AG10803 (cell line): ENCODE measurements at places on chromosomes 5 and 9.

GRCh38 chr5:10793785-10794184 is 32.8 kb upstream of the DAP start:
- DNase-seq, result no peak

- DNase-seq, result no peak
Observed at GRCh38 chr9:29393064-29393463, 1819.8 kb upstream of the C9orf72 start.

DNA sequence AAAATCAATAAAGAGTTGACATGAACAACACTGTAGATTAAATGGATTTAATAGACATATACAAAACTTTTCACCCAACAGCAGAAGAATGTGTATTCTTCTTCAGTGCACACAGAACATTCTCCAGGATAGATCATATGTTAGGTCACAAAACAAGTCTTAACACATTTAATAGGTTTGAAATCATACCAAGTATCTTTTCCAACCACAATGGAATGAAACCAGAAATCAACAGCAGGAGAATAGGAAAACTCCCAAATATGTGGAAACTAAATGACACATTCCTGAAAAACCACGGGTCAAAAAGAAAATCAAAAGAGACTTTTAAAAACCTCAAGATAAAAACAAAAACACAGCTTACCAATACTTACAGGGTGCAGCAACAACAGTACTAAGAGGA is 790.1 kb upstream of the ZNF608 start:
- peak; percentile 45 for DNase-seq

DNA sequence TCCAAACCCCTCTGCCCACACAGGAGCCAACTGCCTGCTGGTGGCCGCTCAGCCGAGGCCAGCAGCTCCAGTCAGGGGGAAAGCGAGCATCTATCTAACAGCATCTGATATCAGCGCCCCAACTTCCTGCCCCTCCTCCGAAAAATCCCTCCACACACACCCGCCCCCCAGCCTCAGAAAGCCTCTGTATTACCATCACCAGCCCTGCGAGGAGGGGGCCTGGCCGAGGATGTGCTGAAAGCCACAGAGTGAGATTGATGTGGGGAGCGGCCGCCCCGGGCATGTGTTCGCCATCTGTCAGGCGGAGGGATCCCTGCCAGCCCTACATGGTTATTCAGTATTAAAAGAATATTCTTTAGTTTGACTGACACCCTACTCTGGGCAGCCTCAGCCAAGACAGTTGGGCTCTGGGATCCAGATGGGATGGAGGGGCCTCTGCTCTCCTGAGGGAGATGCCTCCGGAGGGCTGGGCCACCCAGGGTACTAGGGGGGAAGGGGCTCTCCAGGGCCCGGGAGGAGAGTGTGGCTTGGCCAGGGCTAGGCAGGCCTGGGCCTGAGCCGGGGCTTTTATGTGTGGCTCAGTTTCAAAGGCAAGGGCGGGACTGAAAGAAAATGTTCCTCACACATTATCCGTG is 98.0 kb downstream of the HSD17B3 start:
- DNase-seq, result peak; percentile 53

GRCh38 chr5:122937914-122938313 is 92.5 kb downstream of the SNX24 start:
- no peak for DNase-seq

GRCh38 chr5:130092991-130093390 is 188.7 kb downstream of the CHSY3 start:
- DNase-seq, result no peak

- no peak for DNase-seq
Observed at GRCh38 chr5:65779643-65780042, 57.6 kb downstream of the NLN start.

DNA sequence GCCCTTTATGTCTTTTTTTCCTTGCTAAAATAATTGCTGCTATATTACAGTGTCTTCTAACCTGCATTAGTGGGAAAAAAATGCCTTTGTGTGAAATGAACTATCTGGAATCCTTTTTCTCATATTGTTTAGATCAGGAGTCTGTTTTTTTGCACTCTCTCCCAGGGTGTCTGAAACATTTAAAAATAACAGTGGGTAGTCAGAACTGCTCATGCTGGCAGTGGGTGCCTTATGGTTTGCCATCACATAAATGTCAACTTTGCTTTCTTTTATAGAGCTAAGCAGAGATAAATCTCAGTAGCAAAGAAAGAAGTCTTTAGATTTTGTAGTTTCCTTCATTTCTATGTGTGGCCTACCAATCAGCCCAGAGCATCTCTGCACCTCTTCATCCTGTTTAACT is 347.8 kb upstream of the RGMB start:
- peak; percentile 48 for DNase-seq

DNA sequence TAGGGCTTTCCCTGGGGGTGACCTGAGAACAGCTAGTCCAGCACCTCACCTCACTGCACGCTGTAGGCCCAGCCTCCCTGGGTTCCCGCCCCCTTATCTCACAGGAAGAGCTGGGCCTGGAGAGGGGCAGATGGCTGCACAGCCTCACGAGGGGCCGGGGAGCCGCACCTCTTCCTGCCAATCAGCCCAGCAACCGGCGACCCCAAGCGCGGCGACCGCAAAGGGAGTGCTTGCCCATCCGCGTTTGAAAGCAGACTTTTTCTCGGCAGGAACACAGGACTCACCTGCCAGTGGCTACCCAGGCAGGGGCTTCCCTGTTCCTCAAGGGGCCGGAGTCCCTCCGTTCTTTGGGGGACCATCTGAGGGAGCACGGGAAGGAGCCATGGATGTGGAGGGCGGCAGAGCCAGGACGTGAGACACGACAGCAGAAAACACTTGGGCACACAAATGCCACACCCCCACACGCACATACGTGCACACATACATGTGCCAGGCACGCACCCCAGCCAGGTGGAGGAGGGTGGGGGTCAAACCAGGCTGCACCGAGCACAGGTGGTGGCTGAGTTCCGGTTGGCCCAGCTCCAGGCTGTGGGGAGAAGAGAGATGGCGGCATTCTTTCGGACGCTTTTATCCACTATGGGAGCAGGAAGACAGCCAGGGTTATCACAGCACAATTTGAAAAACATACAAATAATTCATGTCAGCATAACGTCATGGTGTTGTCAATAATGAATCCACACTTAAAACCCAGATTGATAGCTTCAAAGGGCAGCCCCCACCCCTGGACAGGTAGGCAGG is 11.3 kb downstream of the TMEM250 start:
- DNase-seq, result no peak
